ENCODE measurements at places on chromosomes 7 and 10.

DNA sequence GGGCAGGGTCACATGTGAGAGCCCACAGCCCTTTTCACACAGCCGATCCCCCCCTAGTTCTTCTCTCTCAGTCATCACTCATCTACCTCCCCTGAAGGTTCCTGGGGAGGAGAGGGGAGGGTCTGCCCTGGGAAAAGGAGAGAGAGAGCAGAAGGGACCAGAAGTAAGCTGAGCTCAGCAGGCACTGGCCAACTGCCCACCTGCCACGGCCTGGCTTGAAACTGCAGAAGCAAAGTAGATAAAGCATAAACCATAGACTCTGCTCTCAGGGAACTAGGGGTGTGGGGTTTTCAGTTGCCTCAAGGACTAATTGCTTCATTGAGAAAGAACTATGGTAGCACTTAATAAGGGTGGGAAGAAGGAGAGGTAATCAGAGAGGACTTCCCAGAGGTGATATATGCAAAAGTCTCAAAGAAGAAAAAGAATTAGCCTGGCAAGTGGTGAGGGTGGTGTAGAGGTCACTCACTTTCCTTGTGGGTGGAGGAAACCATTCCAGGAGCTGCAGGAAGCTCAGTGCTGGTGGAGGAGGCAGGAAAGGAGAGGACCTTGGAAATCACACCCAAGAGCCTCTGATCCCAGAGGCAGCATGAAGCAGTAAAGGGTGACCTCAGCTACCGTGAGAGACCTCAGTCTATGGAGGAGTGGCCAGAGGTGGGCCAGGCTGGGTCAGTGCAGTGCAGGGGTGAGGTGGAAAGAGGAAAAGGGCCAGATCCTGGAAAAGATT, 17.2 kb downstream of the PILRA start:
- no peak for DNase-seq

- no peak for DNase-seq
Observed at GRCh38 chr7:47038621-47039020, 543.3 kb downstream of the TNS3 start.

GRCh38 chr7:150988230-150989226, 2.3 kb upstream of the NOS3 start:
- DNase-seq = peak; percentile 95

GRCh38 chr10:43264965-43265798, 1.7 kb downstream of the RASGEF1A start:
- DNase-seq = no peak

DNA sequence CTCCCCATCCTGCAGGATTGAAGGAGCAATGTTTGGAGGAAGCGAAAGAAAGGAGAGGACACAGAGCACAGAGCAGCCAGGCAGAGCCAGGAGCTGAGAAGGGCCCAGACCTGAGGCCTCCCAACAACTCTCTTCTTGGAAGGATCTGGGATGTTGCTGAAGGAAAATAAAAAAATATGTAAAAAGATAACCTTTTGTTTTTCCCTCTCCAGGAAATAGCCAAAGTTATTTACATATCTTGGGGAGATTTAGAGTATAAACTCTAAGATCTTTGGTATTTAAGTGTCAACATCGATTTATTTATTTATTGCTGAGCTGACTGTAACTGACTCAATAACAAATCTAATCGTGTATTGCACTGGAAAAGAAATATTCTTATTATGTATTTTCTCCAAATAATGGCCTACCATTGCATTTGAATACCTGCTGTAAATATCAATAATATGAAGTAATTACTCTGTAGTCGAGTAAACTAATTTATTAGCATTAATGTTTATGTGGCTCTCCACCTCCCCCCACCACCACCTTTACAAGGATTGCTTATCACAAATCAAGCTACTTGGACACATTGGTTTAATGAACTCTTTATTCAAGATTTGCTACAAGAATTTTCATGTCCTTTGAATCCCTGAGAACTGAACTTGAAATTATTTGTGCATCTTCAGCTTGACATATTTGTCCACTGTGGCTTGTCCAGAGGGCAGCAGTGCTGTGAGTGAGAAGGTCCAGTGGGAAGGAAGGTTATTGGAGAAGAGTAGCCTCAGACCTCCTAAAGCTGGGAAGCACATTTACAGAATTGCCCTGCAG, 1.8 kb upstream of the HOXA11 start:
- DNase-seq = no peak

DNA sequence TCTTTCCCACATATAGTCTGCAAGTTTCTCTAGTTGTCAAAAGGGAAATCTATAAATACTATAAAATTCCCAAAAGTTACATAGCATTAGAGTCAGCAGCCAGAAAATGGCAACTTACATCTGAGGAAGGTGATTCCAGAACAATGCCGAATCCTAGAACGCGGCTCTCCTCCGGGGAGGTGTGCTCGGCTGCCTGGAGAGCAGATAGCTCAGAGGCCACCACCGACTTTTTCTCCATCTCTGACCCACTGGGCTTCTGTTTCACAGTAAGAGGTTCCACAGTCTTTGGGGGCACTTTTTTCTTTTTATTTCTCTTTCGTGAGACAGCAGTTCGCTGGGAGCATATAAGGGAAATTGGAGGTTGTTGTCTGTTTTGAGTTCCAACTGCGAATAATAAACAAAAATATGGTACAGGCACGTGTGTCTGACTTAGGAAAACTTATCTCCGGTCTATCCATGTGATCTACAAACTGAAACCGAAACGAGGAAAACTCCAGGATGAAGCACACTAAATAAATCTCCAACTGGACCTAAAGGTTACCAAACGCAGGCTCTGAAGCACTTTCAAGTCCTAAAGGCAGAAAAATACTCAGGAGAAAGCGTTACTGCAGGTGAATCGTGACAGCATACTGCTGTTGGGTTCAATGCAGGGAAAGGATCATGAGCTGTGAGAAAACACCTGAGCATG, 36.2 kb downstream of the BEND7 start:
- DNase-seq = no peak

- no peak for DNase-seq
Observed at GRCh38 chr7:69633122-69633831, 35.0 kb downstream of the AUTS2 start.

GRCh38 chr10:35140727-35141126, 14.1 kb downstream of the CREM start:
- DNase-seq = no peak

DNA sequence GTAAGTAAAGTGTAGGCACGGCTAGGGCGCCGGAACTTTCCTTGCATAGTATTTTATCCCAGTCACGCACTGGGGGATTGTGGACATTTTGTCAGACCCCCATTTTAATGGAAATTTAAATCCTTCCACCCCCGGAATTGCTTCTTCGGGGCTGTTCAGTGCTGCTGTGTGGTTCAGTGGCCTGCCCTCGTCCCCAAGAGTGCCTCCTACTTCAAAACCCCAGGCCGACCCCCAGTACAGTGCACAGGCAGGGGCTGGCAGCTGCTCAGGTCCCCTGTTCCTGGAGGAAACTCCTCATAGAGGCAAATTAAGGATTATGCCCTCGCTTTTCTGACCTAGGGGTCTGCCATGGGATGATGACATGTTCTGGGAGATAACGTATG, 94.5 kb downstream of the PTPRE start:
- no peak for DNase-seq

GRCh38 chr7:22109761-22110160, 164.1 kb upstream of the CDCA7L start:
- DNase-seq = peak; percentile 11

- DNase-seq = no peak
Observed at GRCh38 chr7:2012044-2012900, 220.5 kb downstream of the MAD1L1 start.

GRCh38 chr7:45073031-45073785, 15.6 kb downstream of the NACAD start:
- DNase-seq = no peak

DNA sequence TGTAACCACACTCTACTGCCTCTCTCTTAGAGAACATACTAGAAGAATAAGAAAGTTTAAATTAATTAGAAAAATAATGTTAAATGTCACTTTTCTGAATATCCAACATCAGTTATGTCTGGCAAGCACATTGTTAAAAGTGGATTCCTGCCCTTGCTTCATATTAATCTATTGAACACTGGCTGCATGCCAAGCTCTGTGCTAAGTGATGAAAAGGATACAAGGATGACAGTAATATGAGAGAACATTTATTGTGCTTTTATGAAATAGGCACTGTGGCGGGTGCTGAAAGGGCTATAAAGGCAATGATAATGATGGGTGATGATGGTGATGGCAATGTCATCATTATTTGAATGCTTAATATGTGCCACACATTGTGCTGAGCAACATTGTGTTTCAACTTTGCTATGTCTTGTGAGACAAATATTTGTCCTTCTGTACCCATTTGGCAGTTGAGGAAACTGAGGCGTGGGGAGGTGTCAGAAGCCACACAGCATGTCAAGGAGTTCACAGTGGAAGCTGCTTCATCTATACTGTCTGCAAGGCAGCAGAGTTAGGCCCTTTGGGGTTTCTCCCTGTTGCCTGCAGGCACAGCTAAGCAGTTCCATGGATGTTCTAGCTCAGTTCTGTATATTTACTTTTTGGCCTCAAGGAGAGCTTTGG, 64.2 kb upstream of the RAPGEF5 start:
- DNase-seq = no peak

DNA sequence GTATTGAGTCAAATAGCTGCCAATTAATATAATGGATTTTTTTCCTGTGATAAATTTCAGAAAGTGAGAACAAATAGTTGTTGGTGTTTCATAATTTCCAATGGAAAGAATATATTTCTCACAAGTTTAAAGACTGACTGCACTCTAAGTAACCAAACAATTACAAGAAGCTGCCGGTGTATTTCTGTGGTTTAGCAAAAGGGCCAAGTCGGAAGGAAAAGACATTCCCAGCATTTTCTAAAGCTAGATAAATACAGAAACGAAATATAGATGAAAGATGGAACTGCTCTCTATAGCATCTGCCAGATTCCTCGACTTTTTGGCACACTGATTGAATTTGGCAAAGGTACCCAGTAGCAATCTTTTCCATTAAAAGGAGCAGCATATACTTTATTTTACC, 92.7 kb upstream of the MKX start:
- no peak for DNase-seq

DNA sequence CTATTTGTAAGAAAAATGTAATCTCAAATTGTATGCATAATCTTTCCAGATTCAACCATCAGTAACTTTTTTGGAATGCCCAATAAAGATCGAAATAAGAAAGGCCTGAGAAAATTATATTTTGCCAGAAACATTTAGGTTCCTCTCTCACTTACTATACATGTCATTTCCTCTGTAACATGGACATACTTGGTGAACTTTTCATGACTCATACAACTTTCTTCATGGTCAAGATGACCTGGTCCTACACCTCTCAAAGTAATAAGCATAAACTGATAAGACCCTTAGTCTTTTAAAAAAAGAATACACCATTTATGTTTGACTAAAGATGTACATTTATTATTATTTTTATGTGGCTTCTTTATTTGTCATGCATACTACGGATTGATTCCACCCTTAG, 125.3 kb downstream of the REEP3 start:
- no peak for DNase-seq

DNA sequence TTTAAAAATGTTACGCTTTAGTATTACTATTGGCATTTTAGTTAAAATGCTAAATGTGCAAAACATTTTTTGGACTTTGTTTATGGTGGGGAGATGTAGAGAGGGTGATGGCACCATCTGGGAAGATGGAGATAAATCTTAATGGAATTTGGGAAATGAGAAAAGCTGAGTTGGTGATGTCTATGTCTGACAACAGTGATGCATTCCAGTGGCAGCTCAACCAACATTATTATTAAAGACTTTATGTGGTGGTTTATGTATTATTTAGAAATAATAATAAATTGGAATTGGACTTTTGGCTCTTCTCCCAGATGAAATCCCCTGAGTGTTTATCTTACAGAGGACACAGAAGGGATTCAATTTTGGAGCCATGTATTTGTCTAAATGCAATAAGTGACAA, 77.6 kb downstream of the SEC23IP start:
- DNase-seq = no peak

- DNase-seq = no peak
Observed at GRCh38 chr10:58969576-58969975, 206.9 kb upstream of the PHYHIPL start.

DNA sequence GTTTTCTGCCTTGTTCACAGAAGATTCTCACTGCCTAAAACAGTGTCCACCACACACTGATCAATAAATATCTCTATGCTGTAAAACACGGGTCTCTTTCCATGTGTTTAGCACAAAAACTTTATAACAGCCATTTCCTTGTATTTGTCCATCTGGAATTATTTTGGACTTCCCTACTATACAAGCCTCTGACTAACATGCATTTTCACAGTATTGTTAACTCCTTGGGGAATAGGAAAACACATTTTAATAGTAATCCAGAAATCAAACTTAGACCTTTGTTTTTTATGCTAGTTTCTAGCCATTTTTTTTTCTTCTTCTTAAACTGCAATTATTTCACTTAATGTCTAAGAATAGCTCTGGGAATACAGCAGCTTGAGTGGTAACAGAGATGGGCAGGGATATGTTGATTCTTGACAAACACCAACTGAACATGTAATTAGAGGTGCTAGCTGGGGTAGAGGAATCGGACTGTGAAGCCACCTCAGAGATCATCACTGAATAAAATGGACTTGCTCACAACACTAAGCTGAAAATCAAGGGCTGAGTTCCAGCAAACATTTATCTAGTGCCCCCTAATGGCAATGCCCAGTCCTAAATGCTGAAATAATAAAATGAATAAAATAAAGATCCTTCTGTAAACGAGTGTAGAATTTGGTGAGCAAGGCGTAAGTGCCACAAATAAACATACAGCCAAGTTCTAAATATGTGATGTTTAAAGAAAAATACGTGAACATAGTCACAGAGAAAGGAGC, 593.1 kb downstream of the SORCS1 start:
- DNase-seq = peak; percentile 6

GRCh38 chr10:71840177-71840957, 10.7 kb downstream of the PSAP start:
- peak; percentile 14 for DNase-seq

DNA sequence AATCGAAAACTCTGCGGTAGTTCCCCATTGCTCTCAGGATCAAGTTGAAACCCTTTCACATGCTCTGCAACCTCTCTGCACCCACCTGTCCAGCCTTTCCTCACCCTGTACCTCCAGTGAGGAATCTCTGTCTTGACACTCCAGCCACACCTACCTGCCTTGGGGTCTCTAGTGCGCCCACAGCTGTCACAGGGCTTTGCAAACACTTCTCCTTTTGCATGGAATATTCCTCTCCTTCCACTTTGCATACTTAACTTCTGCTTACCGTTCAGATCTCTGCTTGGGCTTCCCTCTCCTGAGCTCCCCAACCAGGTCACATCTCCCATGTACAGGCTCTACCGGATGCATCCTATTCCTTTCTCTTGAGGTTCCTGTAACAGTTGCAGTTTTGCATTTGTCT, 6.6 kb upstream of the ZYX start:
- DNase-seq = no peak

All from NCI-H1694 (cell line).